NCI-H1694 (cell line): ENCODE measurements at places on chromosomes 12 and 14.

GRCh38 chr12:45257185-45257930 is 41.5 kb downstream of the ANO6 start:
- DNase-seq, result no peak

DNA sequence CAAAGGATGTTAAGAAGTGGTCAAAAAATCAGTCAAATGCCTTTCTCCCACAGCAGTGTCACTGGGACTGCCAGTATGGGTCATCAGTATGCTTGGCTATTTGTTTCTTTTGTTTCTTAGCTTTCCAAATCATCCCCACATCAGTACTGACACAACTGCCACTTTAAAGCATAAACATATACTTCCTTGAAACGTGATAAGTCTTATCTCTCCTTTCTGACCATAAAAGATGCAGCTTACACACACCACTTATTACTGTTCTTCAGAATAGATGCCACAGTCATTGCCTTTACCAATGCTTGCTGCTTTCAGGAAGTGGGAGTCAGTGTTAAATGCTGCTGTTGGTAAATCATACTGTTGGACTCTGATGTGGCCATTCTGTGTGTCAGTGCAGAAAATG is 18.6 kb upstream of the GARIN2 start:
- DNase-seq, result no peak

GRCh38 chr12:106600503-106600902 is 17.7 kb downstream of the RFX4 start:
- no peak for DNase-seq

DNA sequence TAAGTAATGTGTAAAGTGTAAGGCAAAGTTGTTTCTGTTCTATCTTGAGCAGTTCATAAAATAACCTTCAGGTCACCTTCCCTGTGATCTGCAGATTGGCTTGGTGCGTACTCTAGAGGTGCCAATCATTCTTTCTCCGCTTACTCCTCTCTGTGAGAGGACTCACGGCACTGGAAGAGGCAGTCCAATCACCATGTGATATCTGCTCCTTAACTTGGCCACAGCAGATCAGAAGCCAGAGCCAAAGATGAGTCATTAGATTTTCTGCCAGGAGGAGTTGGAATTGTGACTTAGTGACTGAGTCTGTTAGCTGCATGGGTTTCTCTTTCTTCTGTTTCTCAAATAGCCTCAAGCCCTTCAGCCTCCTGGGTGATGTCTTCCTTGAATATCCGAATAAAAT is 165.5 kb downstream of the SLC41A2 start:
- DNase-seq, result no peak
